ENCODE measurements at places on chromosomes 12 and 14. TPM values are rescaled to one million over a fixed set of nuclear protein-coding genes. Genes with fewer than 3 reads are reported as not detected.

GRCh38 chr12:67714648-67715047 is 66.1 kb downstream of the DYRK2 start:
- DNase-seq, result peak; percentile 54

The ARMH4 gene
- total RNA-seq, result 1.3 TPM

The LGR5 gene
- not detected for total RNA-seq

The MYF5 gene
- total RNA-seq, result not detected

- DNase-seq, result no peak
Observed at GRCh38 chr12:31947971-31948370, 11.2 kb upstream of the RESF1 start.
